ENCODE measurements at places on chromosomes 4 and X.

GRCh38 chrX:47221756-47222155, 3.3 kb downstream of the CDK16 start:
- no peaks in the 10 kb centered on the region for H3K27me3 ChIP-seq
- no peak overlapping the region for H3K4me3 ChIP-seq
- no peak overlapping the region for H3K27ac ChIP-seq
- peaks cover 21% of the 10 kb centered on the region for H3K36me3 ChIP-seq

- DNase-seq, result no peak
- no peaks in the 10 kb centered on the region for H3K27me3 ChIP-seq
- H3K36me3 ChIP-seq, result no peaks in the 10 kb centered on the region
- H3K4me1 ChIP-seq, result no peaks in the 10 kb centered on the region
Observed at GRCh38 chr4:186644737-186645261, 78.9 kb downstream of the FAT1 start.

DNA sequence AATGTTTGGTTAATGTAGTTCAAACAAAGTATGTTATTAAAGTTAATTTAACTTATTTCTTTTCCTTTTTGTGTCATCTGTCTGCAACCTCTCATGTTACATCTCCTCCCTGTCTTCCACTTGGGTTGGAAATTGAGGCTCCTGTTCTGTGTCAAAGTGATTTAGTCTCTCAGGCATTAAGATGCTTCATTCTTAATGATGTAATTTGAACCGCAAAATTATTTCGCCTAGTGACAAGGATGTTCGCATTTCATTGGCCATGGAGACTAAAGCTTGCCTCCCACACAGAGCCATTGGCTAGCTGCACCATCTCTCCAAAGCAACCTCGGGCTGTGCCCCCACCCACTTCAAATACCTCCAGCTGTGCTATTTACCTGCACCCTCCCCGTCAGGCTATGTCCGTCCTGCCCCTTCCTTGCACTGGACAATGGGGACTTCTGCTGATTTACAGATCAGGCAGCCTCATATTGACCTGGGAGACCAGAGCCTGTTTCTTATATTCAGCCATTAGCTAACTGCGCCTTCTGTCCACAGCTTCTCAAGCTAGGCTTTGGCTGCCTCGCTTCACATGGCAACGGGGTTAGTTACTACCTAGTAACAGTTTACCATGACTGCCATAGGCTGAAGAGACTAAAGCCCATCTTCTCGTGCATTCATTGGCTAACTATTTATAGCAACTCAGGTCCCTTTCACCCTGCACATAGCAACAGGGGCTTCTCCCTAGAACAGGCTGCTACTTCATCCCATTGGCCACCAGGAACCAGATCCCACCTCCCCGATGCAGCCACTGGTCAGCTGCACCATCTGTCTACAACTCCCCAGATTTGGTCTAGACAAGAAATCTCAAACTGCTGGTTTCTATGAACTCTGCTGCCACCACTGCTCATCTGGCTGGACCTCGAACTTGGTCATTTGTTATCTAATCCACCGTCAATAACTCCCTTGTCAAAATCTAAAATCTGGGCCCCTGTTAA, 8.6 kb upstream of the ZNF157 start:
- no peak for DNase-seq
- peak overlapping the region; percentile 59 for H3K27ac ChIP-seq
- no peak overlapping the region for H3K4me3 ChIP-seq
- H3K36me3 ChIP-seq, result no peaks in the 10 kb centered on the region
- H3K4me1 ChIP-seq, result peaks cover 16% of the 10 kb centered on the region

DNA sequence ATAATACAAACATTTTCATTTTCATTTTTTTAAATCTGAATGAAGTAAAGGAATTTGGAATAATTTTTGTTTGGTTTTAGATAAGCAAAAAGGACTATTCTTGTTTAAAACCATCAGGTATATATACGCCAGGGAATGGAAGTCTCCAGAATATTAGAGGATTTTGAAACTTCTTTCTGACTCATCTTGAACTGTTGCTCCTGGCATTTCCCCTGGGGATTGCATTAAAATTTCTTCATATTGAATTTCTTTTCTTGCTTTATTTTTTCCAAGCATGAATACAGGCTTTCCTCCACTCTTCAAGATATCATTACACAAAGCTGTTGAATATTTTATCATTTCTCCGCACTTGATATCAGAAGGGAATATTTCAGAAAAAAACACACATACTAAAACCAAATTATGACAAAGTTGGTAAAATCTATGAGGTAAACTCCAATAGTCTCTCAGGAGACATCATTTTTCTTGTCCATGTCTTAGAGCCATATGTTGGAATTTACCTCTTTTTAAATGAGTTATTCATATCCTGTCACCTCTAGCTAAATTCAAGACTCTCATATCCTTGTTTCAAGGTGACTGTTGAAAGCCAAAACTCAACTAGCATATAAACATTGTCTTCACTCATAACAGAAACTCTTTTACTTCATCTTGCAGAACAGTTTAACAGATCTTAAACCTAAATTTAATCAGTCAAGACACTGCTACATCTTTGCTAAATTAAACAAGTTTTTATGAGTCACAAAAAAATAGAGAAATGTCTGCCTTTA, 20.7 kb upstream of the CSN1S1 start:
- no peaks in the 10 kb centered on the region for H3K27me3 ChIP-seq
- DNase-seq, result no peak
- no peaks in the 10 kb centered on the region for H3K36me3 ChIP-seq
- no peaks in the 10 kb centered on the region for H3K4me1 ChIP-seq
- no peak overlapping the region for H3K27ac ChIP-seq

- no peaks in the 10 kb centered on the region for H3K27me3 ChIP-seq
- H3K4me1 ChIP-seq, result peaks cover 3% of the 10 kb centered on the region
- no peak overlapping the region for H3K4me3 ChIP-seq
- no peaks in the 10 kb centered on the region for H3K36me3 ChIP-seq
- no peak overlapping the region for H3K27ac ChIP-seq
Observed at GRCh38 chr4:7900334-7900909, 39.2 kb downstream of the AFAP1 start.

DNA sequence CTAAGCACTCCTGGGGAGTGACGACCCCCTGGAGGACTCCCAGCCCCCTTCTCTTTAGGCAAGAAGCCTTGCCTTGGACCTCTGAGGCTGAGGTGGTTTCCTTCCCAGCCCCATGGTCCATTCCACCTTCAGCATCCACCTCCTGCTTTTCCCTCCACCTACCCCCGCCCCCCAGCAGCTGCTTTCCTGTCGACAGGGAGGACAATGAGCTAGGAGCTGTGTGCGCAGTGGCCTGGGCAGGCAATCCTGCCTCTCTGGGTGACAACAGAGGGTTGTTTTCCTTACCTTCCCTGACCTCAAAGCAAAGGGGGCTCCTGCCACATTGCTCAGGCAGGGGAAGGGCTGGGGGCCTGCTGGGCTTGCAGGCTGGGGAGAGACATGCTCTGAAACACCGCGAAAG, 123.5 kb downstream of the BCOR start:
- no peak for DNase-seq
- no peaks in the 10 kb centered on the region for H3K27me3 ChIP-seq
- no peak overlapping the region for H3K27ac ChIP-seq
- H3K4me1 ChIP-seq, result peaks cover 7% of the 10 kb centered on the region

DNA sequence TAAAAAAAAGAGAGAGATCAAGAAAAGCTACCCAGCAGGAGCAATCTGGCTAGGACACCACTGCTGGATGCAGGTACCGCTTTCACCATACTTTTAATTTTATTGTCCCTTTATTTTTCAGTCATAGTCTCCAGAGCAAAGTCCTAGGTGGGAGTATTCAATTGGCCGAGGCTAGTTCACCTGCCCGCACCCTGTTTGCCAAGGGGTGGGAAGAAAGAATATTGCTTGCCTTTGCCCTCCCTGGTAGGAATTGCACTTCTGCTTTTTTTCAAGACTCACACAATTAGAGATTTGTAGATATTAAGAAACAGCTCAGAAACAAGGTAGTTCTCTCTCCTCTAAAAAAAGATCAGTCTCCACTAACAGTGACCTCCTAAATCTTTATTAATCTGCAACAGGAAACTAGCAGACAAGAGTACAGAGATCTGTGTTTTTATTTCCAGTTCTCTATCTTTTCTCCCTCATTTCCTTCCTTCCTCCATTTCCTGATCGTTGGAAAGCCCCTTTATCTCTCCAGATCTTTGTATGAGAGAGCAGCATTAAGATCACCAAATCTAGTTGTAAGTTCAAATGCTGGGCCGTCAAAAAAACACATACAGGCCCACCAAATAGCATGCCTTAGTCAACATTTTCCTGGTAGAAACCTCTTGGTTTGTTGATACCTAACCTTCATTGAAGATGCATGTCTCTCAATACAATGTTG, 9.4 kb upstream of the RPGR start:
- H3K4me3 ChIP-seq, result no peak overlapping the region
- H3K36me3 ChIP-seq, result no peaks in the 10 kb centered on the region
- no peak for DNase-seq

- H3K4me3 ChIP-seq, result no peak overlapping the region
- no peaks in the 10 kb centered on the region for H3K27me3 ChIP-seq
- H3K4me1 ChIP-seq, result peaks cover 43% of the 10 kb centered on the region
- H3K27ac ChIP-seq, result no peak overlapping the region
Observed at GRCh38 chrX:20414762-20415445, 148.2 kb upstream of the RPS6KA3 start.

- no peaks in the 10 kb centered on the region for H3K4me1 ChIP-seq
- H3K36me3 ChIP-seq, result no peaks in the 10 kb centered on the region
- no peak overlapping the region for H3K4me3 ChIP-seq
- H3K27ac ChIP-seq, result no peak overlapping the region
- DNase-seq, result no peak
Observed at GRCh38 chrX:10926404-10926803, 184.7 kb upstream of the HCCS start.
